Neural progenitor cell (in vitro differentiated cells): ENCODE measurements at places on chromosomes 2 and 18.

- DNase-seq = no peak
Observed at GRCh38 chr2:241848761-241849615, 9.7 kb downstream of the PDCD1 start.

DNA sequence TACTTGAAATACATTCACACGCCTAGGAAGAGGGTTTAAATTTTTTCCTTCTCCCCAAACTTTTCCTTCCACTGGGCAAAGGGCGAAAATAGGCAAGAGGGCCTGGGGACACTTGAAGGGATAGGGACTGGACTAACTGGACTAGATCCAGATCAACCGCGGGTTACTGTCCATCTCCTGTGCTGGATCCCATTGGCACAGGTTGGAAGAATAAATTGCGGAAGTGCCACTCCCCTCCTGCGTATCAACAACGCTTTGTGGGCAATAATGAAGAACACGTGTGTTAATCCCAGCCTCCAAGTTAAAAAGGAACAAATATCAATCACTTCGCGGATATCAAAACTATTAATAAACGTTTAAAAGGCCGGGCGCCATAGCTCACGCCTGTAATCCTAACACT, 1.7 kb upstream of the FZD5 start:
- DNase-seq = no peak

DNA sequence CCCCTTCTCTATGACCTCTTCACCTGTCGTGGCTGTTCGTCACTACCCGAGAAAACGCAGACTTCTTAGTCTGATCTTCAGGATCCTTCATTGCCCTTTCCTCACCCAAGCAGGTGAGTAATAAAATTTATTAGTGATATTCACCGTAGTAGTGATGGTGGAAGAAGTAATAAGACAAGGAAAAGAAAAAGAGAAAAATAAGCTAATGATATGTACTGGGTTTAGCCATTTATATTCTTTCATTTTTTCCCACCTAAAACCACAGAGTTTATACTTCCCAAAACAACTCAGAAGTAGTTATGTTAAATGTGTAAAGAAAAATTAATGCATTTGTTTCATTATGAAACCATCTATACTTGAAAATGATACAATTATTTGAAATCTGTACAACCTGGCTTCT, 19.7 kb downstream of the GYPC start:
- no peak for DNase-seq

- DNase-seq = no peak
Observed at GRCh38 chr2:1816414-1816911, 72.1 kb upstream of the PXDN start.

- DNase-seq = no peak
Observed at GRCh38 chr2:23118894-23119293, 266.1 kb upstream of the KLHL29 start.

DNA sequence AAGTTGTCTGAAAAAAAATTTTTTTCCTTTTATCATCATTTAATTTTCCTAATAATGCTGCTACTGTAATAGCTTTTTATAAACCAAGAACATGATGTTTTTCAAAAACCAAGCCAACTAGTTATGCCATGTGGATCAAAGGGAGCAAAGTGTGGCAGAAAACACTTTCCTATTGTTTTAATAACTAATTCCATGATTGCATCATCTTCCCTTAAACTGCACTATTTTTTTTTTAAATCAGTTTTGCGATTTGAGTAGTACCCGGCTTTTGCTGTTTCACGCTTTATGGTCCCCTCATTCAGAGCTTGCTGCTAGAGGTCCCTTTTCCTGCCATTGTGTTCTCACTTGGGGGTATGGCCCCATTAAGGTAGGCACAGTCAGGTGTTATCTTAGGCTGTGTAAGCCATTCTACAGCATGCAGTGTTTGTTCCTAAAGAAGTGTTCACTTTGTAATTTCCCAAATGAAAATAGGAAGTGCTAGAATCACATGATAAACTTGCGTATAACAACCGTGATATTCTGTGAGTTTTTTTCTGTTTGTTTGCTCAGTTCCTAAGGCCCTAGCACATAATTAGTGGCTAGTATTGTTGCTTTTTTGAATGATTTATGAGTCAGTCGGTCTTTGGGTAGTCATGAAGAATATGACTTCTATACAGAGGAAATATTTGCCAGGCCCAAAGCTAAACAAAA, 225.8 kb downstream of the PTGR3 start:
- DNase-seq = no peak

- no peak for DNase-seq
Observed at GRCh38 chr18:24388957-24389356, 8.7 kb downstream of the OSBPL1A start.

GRCh38 chr2:134586326-134586965, 132.4 kb downstream of the TMEM163 start:
- DNase-seq = no peak

DNA sequence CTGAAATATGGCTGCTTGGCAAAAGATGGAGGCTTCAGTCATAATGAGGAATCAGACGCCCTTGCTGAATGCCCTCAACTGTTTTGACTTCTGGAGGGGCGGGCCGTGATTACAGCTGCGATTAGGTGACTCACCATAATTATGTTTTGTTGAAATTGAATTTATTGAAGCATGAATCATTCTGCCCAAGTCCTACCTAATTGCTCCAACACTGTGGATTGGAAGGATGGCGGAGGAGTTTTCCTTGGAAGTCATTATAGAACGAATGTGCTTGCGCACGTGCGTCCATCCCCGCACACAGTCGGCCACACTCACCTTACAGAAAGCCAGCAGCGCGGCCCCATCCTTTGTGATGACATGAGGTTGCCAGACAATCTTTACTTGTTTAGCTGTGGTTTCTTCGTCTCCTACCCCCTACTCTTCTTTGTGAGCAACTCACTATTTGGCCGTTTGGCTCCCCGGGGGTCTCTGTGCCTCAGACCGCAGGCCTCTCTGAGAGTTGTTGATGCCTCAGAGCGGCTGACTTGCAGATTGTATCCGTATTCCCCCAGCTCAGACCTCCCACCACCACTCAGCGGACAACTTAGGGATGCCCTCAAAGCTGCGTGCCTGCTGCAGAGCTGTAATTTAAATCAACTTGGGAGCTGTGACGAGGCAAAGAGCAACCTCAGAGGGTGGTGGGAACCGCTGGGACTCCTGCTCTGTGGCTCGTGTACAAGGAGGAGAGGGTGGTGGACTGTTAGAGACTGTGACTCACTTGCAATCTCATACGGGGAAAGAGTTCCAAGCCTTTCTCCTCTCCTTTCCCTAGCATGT, 513.4 kb downstream of the TNS1 start:
- DNase-seq = peak; percentile 31

DNA sequence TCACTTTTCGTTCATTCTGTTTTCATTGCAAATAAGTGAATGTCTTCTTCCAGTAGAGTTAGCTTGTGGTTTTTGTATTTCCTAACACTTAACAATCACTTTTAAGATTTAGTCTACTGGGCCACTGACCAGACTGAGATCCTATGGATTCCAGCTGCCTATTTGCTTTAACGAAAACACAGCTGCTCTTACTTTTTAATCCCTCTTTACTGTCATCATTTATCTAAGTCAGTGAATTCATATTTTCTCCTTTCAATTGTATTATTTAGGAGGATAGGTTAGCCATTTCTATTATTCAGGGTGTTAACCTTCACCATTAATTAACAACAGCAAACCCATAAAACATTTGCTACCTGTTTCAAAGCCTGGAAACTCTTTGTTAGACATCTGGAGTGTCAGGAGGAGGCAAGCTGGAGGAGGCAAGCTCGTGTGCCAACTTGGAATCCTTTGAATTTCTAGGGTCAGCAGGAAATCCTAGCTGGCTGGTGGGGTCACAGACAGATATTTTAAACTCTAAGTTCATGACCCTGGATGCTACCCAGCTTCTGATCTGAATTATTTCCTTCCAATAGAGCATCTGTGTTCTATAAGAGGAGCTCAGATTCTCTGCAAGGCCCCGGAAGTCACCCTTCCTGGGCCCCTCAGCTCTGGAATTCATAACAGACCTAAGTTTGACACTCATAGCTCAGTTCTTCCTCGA, 385.3 kb downstream of the RBM43 start:
- DNase-seq = peak; percentile 3

DNA sequence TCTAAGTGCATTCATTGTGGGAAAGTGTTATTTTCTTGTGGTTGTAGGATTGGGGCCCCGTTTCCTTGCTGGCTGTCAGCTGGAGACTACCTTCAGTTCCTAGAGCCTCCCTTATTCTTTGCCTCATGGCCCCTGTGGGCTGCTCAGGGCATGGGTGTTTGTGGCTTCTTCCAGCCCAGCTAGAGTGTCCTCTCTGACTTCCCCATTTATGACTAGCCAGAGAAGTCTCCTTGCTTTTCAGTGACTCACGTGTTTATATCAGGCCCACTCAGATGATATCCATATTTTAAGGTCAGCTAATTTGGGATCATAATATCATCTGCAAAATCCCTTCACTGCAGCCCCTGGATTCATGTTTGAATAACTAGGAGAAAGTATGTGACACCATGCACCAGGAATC, 62.8 kb downstream of the DTNA start:
- DNase-seq = no peak

DNA sequence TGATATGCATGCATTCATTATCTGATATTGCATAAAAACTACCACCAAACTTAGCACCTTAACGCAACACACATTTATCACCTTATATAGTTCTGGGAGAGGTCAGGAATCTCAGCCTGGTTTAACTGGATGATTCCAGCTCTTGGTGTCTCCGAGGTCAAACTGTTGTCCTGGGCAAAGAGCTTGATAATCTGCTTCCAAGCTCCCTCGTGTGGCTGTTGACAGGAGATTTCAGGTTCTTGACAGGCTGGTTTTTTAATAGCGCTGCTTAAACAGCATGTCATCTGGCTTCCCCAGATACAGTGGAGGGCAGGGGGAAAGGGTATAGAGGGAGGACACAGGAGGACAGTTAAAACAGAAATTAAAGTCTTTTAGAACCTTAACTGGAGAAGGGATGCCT, 785.0 kb downstream of the CNTNAP5 start:
- DNase-seq = peak; percentile 77

DNA sequence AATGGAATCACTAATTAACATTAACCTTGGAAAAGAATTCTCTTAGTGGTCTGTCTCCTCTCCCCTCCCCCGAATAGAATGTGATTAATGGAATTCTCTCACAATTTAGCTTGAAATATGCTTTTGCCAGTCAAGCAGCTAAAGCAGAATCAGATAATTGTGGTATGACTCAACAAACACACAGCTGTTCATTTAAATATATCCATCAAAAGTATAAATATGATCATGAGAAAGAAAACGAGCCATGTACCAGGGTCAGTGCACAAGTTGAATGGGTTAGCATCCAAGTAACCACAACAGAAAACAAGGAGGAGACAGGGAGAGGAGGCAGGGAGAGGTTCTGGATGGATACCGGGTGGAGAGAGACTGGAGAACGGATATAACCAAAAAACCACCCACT, 66.9 kb downstream of the ACVR1 start:
- DNase-seq = no peak

- no peak for DNase-seq
Observed at GRCh38 chr2:142300517-142300916, 169.7 kb upstream of the LRP1B start.

DNA sequence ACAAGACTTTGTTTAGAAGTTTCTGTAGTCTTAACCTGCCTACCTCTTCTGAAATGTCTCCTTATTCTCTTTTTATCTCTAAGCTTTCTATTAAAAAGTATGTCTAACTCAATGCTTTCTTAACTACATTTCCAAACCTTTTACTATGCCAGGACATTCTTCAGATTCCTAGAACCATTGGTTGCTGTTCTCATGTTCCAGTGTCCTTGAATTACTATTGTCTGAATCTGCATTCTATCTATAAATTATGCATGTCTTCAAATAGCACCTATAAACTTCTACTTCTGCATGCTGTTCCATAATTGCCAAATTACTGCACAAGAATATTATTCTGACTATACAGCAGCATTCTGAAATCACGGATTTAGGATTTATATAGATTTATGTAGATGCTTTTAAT, 166.0 kb upstream of the VWC2L start:
- no peak for DNase-seq

DNA sequence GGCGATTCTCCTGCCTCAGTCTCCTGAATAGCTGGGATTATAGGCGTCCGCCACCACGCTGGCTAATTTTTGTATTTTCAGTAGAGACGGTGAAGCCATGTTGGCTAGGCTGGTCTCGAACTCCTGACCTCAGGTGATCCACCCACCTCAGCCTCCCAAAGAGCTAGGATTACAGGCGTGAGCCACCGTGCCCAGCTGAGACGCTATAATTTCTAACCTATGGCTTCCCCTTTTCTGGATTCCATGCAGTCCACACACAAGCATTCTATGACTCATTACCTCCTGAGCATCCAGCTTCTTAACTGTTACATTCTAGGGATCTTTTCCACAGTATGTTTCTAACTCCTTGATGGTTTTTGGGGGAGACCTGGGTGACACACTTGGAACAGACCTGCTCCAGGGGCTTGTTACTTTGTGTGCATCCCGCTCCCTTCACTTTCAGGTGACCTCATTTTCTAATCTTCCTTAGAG, 11.8 kb upstream of the KCMF1 start:
- no peak for DNase-seq

- DNase-seq = no peak
Observed at GRCh38 chr2:234469972-234470371, 26.9 kb downstream of the ARL4C start.

DNA sequence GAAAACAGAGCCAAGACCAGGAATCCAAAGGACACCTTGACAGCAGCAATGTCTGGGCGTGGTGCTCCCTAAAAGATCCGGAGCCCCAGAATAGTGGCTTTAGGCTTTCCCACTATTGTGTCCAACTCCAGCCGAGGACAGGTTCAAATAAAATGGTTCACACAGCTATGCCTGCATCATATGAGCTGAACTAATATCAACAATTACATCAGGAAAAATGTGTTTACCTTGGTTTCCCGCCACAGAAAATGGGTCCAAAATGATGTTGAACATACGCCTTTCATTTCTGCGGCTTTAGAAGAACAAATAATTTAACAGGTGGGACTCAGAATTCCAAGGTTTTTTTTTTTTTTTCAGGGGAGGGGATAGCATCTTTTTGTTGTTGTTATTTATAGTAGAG, 93.6 kb downstream of the OSR1 start:
- DNase-seq = no peak

DNA sequence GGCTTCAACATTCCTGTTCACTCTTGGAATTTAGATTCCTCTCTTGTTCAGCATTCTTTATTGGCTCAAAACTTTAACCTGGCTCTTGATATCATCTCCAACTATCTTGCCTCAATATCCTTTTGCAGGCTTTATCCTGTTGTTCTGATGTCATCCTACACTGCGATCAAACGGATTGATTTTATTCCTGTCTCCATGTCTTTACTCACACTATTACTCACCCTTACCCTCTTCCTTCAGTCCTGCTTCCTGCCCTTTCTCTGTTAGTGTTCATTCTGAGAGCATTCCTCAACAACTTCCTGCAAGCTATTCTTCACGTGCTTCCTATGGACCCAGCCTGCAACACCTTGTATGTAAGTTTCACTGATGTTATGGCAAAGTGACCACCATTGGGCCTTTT, 264.7 kb downstream of the RNF152 start:
- no peak for DNase-seq
